ENCODE measurements at places on chromosomes 7 and 10. TPM values are rescaled to one million over a fixed set of nuclear protein-coding genes. Genes with fewer than 3 reads are reported as not detected.
A peak's percentile ranks its signal among the peaks of the same experiment; 100 is the strongest.

GRCh38 chr7:154186811-154187210 lies 134.6 kb downstream of the DPP6 start:
- no peak for DNase-seq

STRIP2 gene
- total RNA-seq = 6.3 TPM

GRCh38 chr7:112556633-112557032 lies 75.8 kb downstream of the LSMEM1 start:
- no peak for DNase-seq

GRCh38 chr10:24209432-24209771 lies 464 bp downstream of the KIAA1217 start:
- DNase-seq = peak; percentile 29

DNA sequence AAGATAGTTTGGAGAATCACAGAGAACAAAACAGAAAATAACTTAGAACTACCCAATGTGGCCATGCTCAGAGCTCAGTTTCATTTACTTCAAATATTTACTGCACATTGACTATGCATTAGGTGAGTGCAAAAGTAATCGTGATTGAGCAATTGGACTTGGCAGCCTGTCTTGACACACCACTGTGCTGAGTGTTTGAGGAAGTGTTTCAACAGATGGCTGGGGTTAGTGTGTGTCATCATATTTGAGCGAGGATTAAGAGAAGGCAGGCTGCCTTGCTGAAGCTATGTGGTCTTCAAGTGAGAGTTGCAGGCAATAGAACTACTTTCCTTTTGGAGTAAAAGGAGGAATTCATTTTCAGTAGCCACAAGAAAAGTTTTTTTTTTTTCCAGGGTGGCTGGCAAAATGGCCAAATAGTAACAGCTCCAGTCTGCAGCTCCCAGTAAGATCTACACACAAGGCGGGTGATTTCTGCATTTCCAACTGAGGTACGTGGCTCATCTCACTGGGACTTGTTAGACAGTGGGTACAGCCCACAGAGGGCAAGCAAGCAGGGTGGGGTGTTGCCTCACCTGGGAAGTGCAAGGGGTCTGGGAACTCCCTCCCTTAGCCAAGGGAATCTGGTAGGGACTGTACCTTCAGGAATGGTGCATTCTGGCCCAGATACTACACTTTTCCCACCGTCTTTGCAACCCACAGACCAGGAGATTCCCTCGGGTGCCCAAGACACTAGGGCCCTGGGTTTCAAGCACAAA lies 37.6 kb downstream of the AKR1C4 start:
- DNase-seq = no peak

Measured in epithelial cell of proximal tubule (primary cell).